Stimulated activated CD4-positive, alpha-beta T cell treated with anti-CD3 and anti-CD28 coated beads, Interleukin-1b, Interleukin-23, amount 100 ng/mL, for 48 hours (primary cell): ENCODE measurements at places on chromosomes 3 and 15.

GRCh38 chr3:32956750-32957570 is 5.5 kb downstream of the CCR4 start:
- no peak for DNase-seq

DNA sequence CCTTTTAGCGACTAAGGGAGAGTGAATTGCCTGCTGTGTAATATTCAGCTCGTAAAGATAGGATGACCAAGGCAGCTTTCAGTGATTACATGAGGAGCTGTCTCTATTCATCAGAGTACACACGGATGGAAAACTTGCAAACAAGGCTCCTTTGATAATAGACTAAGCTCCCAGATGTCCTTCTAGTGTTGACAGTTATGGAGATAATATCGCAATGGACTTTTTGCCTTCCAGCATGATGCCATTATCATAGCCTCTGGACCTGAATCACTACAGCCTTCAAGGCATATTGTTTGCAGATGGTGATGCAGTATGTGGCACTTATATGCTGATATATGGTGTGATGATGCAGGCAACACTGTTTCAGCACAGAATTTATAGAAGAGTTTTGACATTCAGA is 93.9 kb downstream of the ECT2 start:
- DNase-seq = no peak

GRCh38 chr3:7382293-7383010 is 521.5 kb downstream of the GRM7 start:
- DNase-seq = no peak

DNA sequence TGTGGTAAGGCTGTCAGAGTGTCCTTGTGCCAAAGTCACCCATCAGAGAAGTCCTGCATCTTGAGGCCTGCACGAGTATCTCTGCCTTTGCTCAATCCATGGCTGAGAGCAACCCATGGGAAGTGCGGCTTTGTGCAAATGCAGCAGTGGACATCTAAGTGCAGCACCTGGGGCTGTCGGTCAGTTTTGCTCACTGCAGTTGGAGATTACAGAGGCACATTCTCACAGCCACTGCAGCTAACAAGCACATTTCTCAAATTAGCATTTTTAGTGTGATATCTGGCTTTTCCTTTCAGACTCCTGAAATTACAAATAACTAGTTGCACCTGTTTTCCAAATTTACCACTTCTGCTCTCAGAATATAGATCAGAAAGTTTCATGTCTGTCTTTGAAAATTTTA is 81.5 kb upstream of the DAZL start:
- no peak for DNase-seq

DNA sequence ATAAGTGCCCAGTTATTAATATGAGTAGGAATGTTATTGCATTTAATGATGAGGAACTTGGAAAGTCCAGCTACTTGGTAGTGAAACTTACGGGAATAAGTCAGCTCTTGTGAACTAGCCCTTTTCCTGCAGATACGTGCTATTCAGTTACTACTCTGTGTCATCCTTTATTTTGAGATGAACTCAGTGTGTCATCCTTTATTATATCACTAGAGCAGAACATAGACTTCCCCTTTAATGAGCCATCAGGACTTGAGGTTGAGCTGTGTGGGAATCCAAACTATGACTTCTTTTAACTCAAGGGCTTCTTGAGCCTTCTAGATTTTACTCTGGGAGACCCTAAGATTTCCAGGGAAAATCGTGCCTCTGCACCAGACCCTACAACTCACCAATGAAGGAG is 3.6 kb downstream of the ACTC1 start:
- DNase-seq = no peak

DNA sequence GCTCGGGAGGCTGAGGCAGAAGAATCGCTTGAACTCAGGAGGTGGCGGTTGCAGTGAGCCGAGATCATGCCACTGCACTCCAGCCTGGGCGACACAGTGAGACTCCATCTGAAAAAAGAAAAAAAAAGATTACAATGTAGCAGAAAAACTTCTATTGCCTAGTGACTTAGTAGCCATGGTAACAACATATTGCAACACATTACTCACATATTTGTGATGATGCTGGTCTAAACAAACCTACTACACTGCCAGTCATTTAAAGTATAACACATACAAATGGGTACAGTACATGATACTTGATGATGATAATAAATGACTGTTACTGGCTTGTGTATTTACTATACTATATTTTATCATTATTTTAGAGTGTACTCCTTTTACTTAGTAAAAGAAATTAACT is 125.6 kb downstream of the PLOD2 start:
- DNase-seq = no peak

DNA sequence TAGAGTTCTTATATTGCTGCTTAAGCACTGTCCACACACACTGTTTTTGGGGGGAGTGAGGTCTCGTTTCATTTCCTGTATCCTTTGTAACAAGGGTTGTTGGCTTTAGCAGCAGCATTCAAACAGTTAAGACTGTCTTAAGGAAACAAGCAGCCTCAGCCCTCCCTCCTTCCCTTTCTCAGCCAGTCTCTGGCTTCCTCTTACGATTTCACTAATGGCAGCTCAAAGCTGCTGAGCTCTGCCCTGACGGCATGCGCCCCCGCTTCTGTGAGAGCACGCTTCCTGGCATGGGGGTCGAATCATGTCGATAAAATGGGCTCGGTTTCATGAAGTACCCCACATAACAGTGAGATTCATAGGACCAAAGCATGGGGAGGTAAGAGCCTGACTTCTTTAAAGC is 105.0 kb downstream of the KLHL25 start:
- DNase-seq = peak; percentile 63

DNA sequence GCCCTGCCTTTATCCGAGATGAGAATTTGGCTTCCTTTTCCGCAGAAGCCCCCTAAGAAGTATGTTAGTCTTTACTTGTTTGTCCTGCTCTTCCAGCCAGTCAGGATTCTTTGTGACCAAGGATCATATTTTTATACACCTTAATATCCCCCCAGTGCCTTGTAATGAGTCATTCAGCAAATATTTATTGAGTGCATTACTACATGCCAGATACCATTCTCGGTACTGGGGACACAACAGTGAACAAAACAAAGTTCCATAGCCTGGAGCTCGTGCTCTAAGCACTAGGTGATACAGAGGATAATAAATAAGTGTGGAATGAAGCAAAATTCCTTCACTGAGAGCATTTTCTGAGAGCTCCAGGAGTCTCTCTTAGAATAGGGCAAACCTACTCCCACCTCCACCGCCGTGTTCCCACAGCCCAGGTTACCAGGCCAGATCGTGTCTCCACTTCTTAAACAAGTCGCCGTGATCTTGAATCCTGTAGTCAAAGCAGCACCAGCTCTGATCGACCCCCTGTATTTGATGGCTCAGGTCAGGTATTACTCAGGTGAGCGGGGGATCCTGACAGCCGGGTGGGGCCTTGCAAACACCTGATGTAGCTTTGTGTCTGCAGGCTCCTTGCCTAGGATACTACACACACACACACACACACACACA is 18.5 kb downstream of the TTC21A start:
- DNase-seq = no peak

GRCh38 chr3:18111796-18112232 is 313.3 kb downstream of the SATB1 start:
- DNase-seq = no peak

GRCh38 chr3:60514866-60515265 is 736.4 kb downstream of the FHIT start:
- no peak for DNase-seq

DNA sequence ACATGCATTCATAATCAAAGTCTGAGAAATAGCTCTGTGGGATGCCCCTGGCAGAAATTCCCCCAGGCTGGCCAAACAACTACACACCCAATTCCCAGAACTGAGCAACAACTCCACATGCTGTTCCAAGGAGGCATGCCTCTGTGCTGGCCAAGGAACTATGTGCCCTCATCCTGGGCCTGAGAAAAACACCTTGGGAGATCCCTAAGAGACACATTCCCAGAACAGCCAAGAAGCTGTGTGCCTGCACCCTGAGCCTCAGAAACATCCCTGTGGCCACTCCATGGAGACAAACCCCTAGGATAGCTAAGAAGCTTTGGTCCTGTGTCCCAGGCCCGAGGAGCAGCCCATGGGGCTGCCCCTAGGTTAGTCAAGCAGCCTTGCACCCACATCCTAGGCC is 92.3 kb upstream of the MME start:
- no peak for DNase-seq

GRCh38 chr3:31861826-31862225 is 119.2 kb downstream of the OSBPL10 start:
- DNase-seq = no peak

DNA sequence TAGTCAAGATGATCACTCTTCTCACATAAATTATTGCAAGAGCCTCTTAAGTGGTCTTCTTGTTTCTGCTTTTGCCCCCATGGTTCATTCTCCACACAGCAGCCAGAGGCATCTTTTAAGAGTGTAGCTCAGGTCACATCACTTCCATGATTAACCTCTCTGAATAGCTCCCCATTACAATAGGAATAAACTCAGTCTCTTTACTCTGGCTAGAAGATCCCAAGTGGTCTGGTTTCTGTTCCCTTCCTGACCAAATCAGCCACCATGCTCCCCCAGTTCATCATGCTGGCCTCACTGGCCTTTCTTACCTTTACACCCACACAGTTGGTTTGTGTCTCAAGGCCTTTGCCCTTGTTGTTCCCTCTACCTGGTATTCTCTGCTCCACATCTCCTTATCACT is 8.2 kb downstream of the HHATL start:
- no peak for DNase-seq

DNA sequence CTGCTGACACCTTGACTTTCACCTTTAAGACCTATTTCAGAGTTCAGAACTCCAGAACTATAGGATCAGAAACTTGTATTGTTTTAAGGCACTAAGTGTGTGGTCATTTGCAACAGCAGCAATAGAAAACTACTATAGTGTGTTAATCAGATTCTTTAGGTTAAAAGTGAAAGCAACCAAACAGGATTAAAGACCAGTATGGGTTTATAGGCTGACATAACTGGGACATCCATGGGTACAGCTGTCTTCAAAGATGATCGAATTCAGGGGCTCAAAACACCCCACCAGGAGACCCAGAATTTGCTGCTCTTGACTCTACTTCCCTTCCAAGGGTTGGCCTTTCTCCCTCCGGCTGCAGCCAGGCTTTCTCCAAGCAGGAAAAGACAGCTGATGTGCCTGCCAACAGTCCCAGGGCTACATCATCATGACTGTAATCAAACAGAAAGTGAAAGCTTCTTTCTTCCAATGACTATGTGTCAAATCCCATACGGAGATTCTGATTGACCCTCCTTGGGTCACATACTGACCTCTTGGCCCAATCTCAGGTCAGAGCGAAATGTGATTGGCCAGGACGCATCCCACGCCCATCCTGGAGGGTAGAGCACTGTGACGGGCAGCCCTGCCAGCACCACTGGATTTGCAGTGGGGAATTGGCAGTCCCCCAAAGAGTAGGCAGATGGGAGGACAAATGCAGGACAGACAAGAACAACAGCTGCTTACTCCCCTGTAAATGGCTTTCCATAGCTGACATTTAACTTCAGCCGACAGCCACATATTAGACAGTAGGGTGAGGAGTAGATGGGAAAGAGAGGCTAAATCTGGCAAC is 51.4 kb upstream of the RNF7 start:
- DNase-seq = no peak

- DNase-seq = no peak
Observed at GRCh38 chr15:54307252-54307902, 329.1 kb downstream of the UNC13C start.

- no peak for DNase-seq
Observed at GRCh38 chr15:93359060-93359408, 270.0 kb upstream of the RGMA start.

- peak; percentile 34 for DNase-seq
Observed at GRCh38 chr3:129576514-129577352, 29.7 kb downstream of the PLXND1 start.

- DNase-seq = peak; percentile 46
Observed at GRCh38 chr15:80152896-80153876, at the start of gene FAH. FAH (plus strand) TSS chr15:80152999; CDS start chr15:80153055, 56 bp downstream.

DNA sequence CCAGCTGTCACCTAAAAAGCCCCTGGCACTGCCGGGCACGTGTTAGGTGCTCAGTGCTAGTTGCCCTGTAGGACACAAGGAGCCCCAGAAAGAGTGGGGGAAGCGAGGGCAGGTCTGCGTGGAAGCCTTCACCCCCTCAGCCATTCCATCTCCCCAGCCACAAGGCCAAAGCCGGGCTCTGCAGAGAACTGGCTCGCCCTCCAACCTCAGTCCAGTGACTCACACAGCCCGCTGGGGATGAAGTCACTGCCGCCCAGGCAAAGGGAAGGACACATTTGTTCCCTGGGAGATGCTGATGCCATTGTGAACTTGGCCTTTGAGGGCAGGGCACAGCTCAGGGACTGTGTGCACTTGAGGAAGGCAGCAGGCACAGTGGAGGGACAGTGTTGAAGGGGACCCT is 48.1 kb downstream of the IQSEC1 start:
- DNase-seq = no peak

- DNase-seq = no peak
Observed at GRCh38 chr15:25060996-25061620, 106.3 kb downstream of the SNRPN start.

DNA sequence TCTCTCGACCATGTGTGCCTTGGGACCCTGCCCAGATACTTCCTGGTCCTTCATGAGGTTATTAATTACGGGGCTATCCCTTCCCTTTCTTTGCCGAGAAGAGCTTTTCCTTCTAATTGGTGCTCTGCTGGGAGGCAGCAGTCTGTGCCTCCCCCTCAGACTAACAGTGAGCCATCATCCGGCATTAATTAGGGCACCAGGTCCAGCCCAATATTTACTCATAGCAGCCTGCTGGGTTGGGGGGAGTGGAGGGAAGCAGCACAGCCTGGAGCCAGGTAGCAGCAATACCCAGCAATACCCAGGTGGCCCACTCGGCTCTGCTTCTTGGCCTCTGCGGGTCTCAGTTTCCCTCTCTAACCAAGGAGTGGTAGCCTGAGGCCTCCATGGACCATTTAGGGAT is 20.1 kb downstream of the CACNA2D2 start:
- DNase-seq = no peak

GRCh38 chr15:59587085-59587826 is 24.3 kb upstream of the GCNT3 start:
- no peak for DNase-seq

DNA sequence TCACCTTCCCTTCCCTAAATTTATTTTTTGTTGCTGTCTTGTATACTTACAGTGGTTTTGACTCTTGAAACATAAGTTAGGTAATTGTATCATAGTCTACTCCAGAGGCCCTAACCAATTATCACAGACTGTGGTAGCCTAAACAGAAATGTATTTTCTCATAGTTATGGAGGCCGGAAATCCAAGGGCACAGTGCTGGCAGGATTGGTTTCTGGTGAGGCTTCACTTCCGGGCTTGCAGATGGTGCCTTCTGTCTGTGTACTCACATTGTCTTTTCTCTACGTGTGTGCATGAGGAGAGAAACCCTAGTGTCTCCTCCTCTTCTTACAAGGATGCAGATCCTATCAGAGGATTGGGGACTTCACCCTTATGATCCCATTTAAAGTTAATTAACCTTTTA is 290.2 kb upstream of the KCNMB2 start:
- DNase-seq = no peak

GRCh38 chr3:120469440-120469839 is 18.6 kb upstream of the FSTL1 start:
- DNase-seq = no peak

- DNase-seq = no peak
Observed at GRCh38 chr3:187507266-187507665, 139.1 kb downstream of the RTP4 start.
